NCI-H1694 treated with DMSO at 0.1 percent for 48 hours (cell line): ENCODE measurements at places on chromosomes 2 and 18.

DNA sequence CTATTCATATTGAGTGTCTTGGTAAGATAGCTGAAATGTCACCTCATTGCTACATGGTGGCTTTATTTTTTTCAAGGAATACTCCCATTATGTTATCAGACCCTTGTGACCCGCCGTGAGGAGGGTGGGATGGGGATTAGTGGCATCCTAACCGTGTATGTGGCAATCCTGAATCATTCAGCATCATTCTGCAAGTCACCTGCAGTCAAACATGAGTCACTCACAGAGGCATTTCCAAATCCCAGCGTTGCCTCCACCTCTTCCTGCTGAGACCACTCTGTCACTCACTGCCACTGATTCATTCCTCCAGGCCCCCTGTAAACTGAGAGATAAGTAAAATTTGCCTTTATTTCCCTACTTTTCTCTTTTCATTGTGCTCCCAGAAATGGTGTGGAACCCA is 307.4 kb upstream of the KLHL29 start:
- no peak for DNase-seq

- DNase-seq = peak; percentile 55
Measured at GRCh38 chr2:154402213-154402612, 296.3 kb upstream of the KCNJ3 start.

DNA sequence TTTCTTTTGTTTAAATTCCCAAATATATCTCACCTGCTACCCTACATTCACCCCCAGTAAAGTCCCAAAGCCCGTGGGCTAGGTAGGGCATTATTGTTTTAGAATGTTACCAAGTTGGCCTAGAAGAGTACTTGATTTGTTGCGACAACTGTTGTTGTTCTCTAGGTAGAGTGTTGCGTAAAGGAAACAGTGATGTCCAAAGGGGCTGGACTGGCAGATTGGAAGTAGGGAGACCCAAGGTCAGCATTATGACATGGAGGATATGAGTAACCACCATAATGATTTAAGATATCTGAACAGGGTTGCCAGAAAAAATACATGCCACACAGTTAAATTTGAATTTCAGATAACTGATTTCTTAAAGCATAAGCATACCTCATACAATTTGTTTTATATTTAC is 39.2 kb downstream of the SCN1A start:
- no peak for DNase-seq

DNA sequence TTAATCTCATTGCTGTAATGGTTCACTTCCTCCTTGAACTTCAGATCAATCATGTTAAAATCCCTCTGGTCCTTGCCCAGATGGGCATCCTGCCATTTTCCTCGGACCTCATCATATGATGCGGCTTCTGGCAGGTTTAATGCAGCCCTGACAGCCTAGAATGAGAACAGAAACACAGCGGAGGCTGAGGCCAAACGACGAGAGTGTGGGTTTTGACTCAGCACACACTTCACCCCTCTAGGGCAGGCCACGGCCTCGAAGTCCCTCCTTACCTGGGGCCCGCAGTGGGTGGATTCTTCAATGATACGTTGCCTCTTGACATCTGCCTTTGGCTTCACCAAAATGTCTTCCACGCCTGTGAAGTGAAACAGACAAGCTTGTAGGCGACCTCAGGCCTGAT is 56.8 kb downstream of the POLR1A start:
- no peak for DNase-seq

DNA sequence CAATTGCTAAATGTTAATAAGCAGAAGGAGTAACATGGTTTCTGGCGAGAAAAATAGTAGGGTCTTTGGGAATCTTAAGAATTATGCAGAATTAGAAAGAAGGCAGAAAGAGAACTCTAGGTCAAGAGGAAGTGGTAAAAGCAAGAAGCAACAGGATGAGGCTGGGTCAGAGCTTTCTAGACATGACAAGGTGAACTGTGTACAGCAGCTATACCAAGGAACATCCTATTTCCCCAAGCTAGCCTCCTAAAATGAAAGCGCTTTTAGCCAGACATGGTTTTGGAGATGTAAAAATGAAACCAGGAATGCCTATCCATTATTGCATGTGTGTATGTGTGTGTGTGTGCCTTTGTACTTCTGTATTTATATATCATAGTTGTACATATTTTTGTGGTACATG is 42.3 kb upstream of the STAT1 start:
- DNase-seq = no peak

GRCh38 chr2:102193074-102193473 is 6.3 kb downstream of the IL1RL2 start:
- DNase-seq = no peak

GRCh38 chr2:51120754-51121280 is 88.9 kb upstream of the NRXN1 start:
- no peak for DNase-seq

DNA sequence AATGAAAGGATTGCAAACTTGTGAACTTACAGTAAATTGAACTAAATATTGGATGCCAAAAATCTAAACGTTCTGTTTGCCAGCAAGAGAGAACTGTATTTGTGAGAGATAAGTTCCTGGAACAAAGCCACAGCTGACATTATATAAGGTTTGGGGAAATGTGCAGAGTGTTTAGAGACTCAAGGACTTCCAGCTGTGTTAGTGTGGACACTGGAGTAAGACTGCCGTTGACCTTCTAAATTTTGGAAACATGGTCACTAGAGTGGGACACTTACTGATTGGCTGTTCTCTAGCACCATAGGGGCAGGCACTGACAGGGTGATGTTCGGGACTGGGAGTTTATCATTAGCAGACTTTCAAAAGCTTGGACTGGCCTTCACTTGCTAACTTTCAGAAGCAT is 40.5 kb downstream of the SCN9A start:
- DNase-seq = no peak

GRCh38 chr18:13451213-13451540 is 232.6 kb downstream of the LDLRAD4 start:
- no peak for DNase-seq

- no peak for DNase-seq
Measured at GRCh38 chr2:69755862-69756467, 14.0 kb downstream of the ANXA4 start.

- no peak for DNase-seq
Measured at GRCh38 chr18:27614951-27615844, 430.1 kb upstream of the CHST9 start.

DNA sequence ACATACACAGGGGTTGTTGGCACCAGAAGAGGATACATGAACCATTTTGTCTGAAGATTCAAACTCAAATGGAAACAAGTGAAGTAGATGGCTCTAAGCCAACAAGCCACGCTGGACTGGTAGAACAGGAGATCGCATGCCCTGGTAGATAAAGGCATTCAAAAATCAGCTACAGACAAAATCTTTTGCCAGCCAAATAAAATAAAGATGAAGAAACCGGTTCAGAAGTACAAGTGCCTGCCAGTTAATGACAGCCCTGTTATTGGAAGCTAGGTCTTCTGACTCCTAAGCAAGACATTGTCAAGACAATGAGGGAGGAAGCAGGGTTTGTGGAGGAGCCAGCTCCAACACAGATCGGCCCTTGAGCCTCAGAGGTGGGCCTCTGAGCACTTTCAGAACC is 52.3 kb downstream of the EHD3 start:
- no peak for DNase-seq

- DNase-seq = no peak
Measured at GRCh38 chr2:173803449-173803848, 161.7 kb downstream of the SP3 start.

- DNase-seq = no peak
Measured at GRCh38 chr2:226317970-226318369, 481.6 kb downstream of the IRS1 start.

DNA sequence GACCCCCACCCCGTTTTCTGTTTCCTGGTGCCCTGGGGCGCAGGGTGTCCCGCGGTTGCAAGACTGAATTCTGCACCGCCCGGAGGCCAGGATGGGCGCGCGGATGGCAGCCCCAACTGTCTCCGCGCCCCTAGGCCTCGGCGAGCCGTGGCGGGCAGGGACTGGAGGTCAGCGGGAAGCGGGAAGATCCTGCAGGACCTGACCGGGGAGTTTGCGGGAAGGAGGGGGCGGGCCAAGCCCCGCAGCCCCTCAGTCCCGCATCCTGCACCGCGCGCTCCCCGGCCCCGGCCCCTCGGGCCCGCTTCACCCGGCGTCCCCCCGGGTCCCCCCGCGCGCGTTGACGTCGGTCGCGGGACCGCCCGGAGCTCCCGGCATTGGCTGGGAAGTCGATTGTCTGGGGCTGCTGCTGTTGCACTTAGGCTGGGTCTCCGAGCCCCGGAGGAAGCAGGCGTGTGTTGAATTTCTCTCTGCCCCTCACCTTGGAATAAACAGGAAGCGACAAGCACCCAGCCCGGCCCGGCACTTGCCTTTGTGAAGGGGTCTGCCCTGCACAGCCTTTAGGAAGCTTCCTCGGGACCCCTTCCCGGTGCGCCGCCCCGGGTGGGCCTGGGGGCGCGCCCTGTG is at the start of gene LDLRAD4:
Gene LDLRAD4, plus strand, starts transcription at position 393 of the 624 bp plus-strand sequence.
- peak; percentile 3 for DNase-seq

DNA sequence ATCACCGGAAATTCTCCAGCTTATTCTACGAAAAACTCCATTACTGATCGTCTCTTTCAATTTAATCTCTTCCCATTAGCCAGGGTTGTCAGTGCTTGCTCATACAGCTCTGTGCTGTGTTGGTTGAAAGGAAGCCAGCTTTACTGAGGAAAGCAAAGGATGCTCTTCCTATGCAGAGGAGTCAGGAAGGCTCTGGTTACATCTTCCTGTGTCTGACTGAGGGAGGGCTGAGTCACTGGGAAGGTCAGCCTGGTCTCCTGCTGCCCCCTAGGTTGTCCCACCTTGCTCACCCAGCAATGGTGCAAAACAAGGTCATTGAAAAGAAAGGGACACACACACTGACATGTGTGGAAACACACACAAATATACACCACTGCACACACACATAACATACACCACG is 975.6 kb downstream of the DCDC2C start:
- no peak for DNase-seq

- no peak for DNase-seq
Measured at GRCh38 chr2:231299267-231299666, 96.2 kb upstream of the B3GNT7 start.

- no peak for DNase-seq
Measured at GRCh38 chr18:10041180-10041579, 127.4 kb downstream of the VAPA start.

GRCh38 chr2:229173825-229174359 is 97.2 kb downstream of the PID1 start:
- DNase-seq = no peak

GRCh38 chr2:96967436-96967835 is 18.9 kb downstream of the FAM178B start:
- DNase-seq = no peak

DNA sequence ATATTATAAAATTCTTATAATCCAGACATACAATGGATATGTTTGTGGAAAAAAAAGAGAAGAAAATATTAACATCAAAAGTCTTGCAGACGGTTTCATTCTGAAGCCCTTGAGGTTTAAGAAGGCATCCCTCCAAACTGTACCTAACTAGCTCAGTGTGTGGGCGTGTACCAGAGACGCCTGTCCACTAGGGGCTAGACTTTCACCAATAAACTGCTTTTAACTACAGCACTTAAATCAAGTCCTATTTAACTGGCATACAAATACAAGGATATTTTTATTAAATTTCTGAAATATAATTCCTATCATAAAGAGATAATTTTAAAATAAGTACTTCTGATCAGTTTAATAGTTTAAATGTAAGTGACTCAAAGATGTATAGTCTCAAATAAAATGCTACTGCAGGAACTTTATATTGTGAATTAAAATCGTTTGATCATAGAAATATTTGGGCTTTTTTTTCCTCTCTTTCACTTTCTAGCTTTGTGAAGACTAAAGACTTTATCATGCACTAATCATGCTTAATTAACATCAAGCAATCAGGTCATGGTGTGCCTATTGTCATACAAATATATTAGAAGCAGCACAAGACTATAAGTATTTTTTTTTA is 437.7 kb downstream of the SATB2 start:
- peak; percentile 20 for DNase-seq

DNA sequence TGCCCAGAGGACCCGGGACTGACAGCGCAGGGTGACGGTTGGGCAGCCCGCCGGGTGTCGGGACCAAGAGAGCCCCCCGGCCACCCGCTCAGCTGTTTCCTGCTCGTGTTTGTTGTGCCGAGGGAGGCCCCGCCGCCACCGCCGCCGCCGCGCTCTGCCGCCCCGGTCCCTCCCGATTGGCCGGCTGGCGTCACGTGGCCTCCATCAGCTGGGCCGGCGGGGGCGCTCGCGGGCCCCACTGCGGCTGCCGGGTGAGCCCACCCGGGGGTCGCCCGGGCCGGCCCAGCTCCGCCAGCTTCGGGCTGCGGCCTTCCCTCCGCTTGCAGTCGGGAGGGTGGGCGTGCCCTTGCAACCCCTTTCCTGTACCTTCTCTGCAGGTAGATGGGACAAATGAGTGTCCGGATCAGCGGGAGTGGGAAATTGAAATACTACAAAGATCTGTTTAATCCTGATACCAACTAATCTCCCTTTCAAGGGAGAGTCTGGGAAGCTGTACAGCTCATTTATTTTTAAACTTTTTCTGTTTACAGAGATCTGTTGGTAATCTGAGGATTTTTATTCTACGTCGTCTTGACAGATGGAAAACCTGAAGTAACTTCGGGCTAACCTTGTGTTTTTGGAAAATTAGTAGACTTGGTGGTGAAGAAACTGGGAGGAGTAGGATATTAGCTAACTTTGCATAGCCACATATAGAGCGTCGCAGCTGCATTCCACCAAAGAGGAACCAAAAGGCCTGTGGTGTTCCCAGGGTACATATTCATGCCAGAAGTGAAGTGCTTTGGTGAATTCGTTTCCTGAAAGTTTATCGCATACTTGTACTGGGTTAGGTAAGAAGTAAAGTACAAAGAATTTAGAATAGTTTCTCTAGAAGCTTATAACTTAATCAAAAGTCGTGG is 1.2 kb downstream of the YPEL5 start:
- DNase-seq = no peak

- DNase-seq = peak; percentile 90
Measured at GRCh38 chr2:71548646-71549425, 95.5 kb downstream of the DYSF start.

DNA sequence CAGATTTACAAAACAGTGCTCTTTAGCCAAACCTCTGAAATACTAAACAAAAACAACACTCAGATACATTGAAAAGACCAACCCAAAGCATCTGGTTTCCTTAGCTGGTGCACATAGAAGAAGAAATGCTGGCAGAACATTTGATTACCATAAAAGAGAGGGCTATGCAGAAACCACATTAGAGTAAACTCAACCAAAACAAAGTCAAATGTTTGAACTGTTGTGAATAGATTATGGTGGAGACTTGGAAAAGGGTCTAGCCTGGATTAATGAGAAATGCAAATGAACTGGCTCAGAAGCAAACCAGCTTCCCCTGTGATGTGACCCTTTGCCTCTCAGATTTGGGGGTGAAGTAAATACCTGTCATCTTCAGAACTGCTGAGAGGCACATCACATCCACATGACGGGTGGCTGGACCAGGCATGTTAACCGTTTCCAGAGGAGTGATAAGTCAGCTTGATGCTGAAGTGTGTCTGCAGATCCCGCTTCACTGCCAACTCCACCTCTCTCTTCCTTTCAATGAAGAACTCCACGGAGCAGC is 153.0 kb downstream of the NRP2 start:
- no peak for DNase-seq

- DNase-seq = no peak
Measured at GRCh38 chr2:117692001-117692763, 122.3 kb upstream of the DDX18 start.
